ENCODE measurements at places on chromosomes 6 and 20.

GRCh38 chr20:38842558-38842981, 37.1 kb downstream of the PPP1R16B start:
- no peak for DNase-seq

- no peak for DNase-seq
Measured at GRCh38 chr6:128410584-128410983, 109.8 kb downstream of the PTPRK start.

DNA sequence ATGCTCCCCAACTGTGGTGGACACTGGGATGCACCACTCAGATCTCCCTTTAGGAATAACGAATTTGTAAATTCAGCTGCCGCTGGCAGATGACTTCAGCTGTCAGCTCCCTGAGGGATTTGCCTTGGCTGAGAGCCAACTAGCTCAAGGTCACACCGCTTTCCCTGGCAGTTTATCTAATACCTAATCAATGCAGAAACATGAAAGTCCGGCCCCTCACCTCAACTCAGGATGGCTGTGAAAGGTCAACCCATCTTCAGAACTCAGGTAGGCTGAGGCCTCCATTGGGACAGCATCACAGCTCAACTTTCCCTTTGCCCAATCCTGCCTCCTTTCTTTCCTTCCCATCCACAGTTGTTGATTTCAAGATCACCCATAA, 22.8 kb upstream of the SCGN start:
- no peak for DNase-seq

DNA sequence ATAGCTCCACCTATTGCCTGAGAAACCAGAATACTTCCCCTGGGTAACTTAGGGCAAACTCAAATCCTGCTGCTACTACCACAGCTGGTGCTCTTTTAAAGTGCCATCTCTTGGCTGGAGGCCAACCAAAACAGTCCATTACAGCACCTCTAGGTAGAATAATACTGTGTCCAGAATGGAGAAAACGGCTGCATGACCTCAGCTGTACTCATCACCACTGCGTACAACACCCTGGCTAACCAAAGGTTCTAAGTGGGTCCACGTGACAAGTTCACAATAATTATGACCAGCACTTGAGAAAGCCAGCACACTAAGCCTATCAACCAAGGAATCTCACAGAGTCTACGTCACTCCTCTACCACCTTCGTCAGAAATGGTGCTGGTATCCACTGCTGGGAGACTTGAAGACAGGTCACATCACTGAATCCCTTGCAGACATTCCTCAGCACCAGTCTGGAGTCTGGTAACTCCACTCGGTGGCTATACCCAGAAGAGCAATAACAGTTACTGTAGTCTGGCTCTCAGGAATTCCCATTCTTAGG, 40.9 kb upstream of the PKIB start:
- no peak for DNase-seq

DNA sequence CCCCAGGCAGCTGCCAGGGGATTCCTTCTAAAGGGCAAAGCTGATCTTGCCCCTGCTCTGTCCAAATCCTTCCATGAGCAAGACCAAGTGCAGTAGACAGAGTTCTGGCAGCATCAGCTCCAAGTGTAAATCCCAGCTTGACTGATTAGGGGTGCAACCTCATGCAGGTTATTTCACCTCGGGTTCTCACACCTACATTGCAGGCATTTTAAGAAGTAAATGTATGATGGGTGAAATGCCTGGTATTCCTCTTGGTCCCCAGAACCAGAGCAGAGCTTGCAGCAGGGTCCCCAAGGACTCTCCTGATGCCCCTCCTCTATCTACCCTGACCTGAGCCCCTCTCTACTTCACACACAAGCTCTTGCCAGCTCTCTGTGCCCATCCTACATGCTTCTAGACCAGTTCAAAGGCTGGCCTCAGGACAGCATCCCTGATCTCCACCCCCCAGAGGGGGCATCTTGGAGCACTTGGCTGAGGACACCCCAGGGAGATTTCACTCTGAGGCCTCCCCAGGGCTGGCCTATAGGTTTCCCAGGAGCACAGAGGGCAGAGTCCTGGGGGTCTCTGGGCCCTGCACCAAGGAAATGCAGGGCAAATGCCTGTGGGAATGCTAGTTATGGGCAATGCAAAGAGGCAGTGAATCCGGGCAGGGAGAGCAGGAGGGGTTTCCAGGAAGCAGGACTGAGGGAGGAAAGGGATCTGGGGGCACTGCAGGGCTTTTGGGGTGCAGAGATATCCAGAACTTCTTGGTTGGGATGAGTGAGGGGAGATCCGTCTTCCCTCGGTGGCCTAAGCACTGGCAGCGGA, 1.0 kb downstream of the LZTS3 start:
- DNase-seq, result no peak

GRCh38 chr6:36110863-36111262, 19.4 kb upstream of the MAPK13 start:
- no peak for DNase-seq

- no peak for DNase-seq
Measured at GRCh38 chr20:60011512-60012507, 53.6 kb downstream of the CDH26 start.

- DNase-seq, result no peak
Measured at GRCh38 chr6:95230071-95230740, 347.1 kb upstream of the MANEA start.

GRCh38 chr6:133358574-133359150, 117.5 kb downstream of the EYA4 start:
- DNase-seq, result no peak

DNA sequence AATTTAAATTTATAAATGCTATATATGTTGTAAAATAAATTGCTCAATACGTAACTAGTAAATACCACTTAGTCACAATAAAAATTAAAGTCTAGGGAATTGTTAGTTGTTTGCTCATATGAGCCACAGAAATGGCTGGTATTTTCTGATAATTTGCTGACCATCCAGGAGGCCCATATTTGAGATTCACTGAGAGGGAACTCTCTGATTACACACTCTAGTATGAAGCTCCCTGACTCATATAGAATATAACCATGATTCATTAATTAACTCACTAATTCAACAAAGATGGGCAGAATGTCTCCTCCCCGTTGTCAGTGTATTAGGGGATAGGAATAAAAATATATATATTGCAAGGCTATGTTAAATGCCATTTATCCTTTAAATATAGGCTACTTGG, 46.6 kb upstream of the TMEM30A start:
- DNase-seq, result no peak
